ENCODE measurements at places on chromosomes 3 and 15. TPM values are rescaled to one million over a fixed set of nuclear protein-coding genes. Genes with fewer than 3 reads are reported as not detected.

DNA sequence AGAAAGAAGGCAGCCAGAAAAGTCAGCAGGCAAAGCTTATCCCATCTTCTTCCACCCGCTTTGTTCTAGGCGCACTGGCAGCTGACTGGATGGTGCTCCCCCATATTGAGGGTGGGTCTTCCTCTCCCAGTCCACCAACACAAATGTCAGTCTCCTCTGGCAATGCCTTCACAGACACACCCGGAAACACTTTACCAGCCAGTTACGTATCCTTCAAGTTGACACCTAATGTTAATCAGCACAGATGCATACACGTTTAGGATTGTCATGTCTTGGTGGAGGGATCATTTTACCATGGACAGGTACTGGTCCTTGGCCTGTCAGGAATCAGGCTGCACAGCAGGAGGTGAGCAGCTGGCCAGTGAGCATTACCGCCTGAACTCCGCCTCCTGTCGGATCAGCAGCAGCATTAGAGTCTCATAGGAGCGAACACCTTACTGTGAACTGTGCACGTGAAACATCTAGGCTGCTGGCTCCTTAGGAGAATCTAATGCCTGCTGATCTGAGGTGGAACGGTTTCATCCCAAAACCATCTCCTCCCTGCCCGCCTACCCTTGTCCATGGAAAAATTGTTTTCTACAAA lies 59.1 kb upstream of the PYDC2 start:
- H3K36me3 ChIP-seq: no peaks in the 10 kb centered on the region
- no peak overlapping the region for H3K4me3 ChIP-seq
- H3K27me3 ChIP-seq: no peaks in the 10 kb centered on the region
- H3K27ac ChIP-seq: no peak overlapping the region
- H3K4me1 ChIP-seq: no peaks in the 10 kb centered on the region
- no peak for DNase-seq

DNA sequence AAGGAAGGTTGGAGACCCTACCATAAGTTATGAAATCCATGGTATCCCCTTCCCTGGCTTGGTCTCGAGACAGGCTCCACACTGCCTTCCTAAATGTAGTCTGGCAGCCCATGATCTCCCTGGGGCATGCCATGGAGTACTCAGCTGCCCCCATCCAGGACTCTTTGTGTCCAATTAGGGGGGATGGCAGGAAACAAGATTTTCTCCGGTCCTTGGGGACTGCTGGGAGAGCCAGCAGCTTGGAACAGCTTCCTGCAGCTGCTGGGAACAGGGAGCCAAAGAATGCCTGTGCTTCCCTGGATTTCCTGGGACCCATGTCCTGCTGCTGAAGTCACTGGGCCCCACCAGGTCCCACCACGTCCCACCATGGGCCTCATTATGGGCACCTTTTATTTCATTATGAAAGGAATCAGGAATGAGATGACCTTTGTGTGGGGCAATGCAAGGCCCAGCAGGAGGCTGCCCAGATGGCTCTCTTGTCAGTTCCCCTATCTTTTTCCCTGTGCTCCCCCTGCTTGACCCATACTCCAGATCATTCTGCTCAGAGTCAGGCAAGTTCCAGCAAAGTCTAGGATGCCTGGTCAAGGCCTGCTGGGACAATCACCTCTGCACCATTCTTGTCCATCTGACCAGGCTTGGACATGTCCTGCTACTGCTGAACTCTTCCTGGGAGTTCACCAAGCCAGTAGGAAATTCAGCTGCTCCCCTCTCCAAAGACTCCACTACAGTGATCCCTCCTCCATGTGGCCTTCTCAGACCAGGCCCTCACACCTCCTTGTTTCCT lies 15.0 kb upstream of the DAG1 start:
- no peaks in the 10 kb centered on the region for H3K4me1 ChIP-seq
- no peak for DNase-seq

- H3K27me3 ChIP-seq: no peaks in the 10 kb centered on the region
- no peak overlapping the region for H3K4me3 ChIP-seq
- DNase-seq: no peak
- H3K4me1 ChIP-seq: no peaks in the 10 kb centered on the region
- no peaks in the 10 kb centered on the region for H3K36me3 ChIP-seq
These were observed 292.9 kb upstream of the GADL1 start for GRCh38 chr3:31187380-31187779.

DNA sequence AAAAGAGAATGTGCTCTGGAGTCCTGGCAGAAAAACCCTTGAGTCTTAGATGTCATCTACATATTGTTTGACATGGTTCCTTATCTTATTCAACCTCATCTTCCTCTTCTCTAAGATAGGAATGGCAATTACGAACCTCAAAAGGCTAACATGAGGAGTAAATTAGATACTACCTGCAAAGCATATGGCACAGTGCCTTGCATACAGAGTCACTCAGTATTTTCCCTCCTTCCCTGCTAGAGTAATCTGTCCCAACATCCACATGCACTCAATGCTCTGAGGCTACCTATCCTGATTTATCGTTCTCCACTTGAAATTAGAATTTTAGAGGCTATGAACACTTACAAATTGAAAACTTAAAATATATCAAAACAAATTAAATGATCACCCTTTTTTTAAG lies 386.7 kb downstream of the RSL24D1 start:
- no peak for DNase-seq
- H3K4me3 ChIP-seq: no peak overlapping the region
- H3K27ac ChIP-seq: no peak overlapping the region

DNA sequence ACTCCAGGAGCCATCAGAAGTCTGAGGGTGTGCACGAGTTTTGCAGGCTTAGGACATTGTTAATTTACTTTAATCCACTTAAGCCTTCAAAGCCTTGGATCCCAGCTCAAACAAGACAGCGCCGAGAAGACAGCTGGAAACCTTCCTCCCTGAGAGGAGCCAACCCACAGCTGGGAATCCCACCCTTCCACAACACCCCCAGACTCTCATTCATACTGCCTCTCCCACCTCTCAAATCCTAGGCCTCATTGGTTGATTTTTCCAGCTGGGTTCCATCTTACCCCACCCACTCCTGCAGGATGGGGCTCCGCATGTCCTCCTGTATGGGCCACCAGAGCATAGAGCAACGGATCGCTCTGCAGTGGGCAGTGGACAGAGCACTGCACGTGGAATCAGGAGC lies 80.4 kb downstream of the SEMA5B start:
- no peak for DNase-seq
- no peaks in the 10 kb centered on the region for H3K4me1 ChIP-seq
- no peaks in the 10 kb centered on the region for H3K36me3 ChIP-seq
- H3K4me3 ChIP-seq: no peak overlapping the region
- no peaks in the 10 kb centered on the region for H3K27me3 ChIP-seq

DNA sequence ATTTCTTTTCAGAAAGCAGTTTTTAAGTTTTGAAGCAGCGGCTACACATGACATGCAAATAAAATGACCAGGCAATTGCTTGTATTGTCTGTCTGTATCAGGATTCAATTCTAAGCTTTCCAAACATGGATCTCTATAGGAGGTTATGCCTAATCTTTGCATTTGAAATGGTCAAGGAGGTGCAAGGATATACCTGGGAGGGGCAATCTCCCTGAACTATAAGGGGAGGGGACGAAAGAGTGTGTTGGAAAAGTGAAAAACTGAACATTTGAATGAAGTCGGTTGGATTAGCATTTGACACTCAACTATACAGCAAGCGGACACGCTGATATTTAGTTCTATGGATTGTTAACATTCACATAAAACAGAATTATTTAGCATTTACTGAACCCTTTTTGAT lies 11.7 kb downstream of the ROBO2 start:
- DNase-seq: no peak
- no peak overlapping the region for H3K27ac ChIP-seq
- no peaks in the 10 kb centered on the region for H3K4me1 ChIP-seq
- no peak overlapping the region for H3K4me3 ChIP-seq
- no peaks in the 10 kb centered on the region for H3K27me3 ChIP-seq
- no peaks in the 10 kb centered on the region for H3K36me3 ChIP-seq

DNA sequence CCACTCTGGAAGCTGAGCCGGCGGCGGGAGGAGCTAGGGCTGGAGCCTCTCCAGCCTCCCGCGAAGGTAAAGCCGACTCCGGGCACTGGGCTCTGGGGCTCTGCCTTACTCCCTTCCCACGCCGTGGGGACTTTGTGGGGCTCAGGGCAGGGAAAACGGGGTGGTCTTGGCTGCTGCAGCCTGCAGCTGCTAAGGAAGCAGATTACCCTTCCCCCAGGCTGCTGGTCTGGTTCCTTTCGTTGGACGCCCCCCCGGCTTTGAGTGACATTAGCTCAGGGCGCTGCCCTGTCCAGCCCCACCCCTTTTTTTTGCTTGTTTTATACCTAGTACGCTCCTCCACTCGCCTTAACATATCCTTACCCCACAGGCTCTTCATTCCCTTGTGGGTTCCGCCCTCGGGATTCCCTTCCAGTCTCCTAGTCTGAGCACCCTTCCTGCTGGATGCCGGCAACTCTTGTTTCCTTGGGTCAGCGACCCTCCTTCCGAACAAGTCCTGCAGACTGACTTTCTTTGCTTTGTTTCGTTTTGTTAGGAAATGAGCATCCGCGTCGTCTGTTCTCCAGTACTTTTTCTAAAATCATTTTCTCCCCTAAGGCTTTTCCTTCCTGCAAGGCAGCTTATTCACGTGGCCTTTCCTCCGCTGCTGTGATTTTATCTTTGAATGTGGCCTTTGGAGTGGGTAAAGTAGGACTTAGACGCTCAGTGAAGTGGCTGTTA lies 551 bp downstream of the DNAJC13 start:
- H3K36me3 ChIP-seq: no peaks in the 10 kb centered on the region
- peaks cover 7% of the 10 kb centered on the region for H3K4me1 ChIP-seq
- H3K27ac ChIP-seq: peak overlapping the region; percentile 82
- H3K27me3 ChIP-seq: no peaks in the 10 kb centered on the region
- no peak for DNase-seq

ELL3 gene
- total RNA-seq: 1.8 TPM
